ENCODE measurements at places on chromosomes 1 and 21.

GRCh38 chr1:116540088-116540487 lies 30.7 kb downstream of the CD58 start:
- DNase-seq, result no peak

DNA sequence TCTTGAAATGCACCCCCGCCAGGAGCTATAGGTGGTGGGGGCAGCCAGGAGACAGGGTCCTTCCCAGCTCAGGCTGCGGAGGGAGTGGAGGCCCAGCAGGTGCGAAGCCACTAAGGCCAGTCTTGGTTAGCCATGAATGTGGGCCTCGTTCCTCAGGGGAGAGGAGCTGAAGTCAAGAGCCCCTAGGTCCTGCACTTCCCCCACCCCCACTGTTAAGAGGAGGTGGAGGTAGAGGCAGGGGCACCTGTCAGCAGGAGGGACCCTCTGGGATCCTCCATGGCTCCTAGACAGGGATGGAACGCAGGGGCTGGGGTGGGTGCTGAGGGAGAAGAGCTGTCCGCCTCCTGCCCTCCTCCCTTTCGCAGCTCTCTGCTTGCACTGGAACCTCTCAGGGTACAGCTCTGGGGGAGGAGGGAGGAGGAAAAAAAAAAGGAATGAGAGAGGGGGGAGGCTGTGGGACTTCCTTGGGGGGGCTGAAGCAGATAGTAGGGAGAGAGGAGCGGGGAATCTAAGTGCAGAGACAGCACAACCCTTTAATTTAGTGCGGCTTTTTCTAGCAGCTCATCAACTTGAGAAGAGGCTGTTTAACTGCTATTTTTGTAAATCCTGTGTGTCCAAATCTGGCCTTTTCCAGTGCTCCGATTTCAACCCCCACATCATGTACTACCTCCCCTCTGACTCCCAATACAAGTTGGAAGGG lies 37.0 kb downstream of the MATN1 start:
- DNase-seq, result no peak

- no peak for DNase-seq
Measured at GRCh38 chr1:216766633-216767327, 43.6 kb upstream of the ESRRG start.

GRCh38 chr1:33171977-33172813 lies 9.6 kb downstream of the TRIM62 start:
- DNase-seq, result no peak

GRCh38 chr21:45859762-45860357 lies 121.7 kb upstream of the COL6A1 start:
- no peak for DNase-seq

DNA sequence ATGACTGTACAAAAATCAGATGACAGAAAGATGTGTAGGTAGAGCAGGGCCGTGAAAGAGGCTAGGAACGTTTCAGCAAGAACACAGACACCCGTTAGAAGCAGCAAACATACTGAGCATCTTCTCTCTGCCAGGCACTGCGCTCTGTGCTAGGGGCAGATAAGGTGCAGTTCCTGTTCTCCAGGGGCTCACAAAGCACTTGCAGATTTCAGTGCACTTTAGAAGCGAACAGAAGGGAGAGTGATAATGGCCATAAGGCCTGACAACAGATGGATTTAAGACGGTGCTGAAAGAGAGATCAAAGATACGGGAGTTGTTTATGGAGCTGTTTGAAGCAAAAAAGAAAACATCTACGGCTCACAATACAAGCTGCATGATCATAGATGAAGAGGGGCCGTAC lies 200.3 kb upstream of the FOXD3 start:
- DNase-seq, result no peak

DNA sequence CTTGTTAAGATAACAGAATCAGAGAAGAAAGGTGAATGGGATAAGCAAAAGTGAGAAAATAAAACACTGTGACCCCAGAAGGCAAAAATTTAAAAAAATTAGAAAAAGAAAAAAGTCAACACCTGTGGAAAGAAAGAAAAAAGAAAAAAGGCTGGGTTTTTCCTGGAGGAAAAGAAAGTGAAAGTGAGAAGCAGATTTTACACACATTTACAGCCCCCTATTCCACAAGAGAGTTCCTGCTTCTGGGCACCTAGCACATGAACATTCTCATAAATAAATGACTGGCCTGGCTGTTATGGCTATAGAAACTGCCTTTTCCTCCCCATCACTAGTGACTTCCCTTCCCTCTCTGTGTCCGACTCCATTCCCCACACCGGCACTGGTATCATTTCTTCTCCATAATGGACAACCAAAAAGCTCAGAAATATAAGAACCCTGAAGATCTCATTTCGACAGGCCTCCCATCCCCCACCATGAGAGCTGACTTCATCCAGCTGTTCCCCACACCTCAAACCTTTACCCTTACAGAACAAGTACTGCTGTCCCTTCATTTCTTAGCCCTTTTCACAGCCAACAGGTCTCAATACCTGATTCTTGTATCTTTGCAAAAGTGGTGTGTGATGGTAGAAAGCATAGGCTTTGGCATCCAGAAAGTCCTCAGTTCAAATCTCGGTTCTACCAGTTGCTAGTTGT lies 12.6 kb downstream of the MTF1 start:
- DNase-seq, result no peak

DNA sequence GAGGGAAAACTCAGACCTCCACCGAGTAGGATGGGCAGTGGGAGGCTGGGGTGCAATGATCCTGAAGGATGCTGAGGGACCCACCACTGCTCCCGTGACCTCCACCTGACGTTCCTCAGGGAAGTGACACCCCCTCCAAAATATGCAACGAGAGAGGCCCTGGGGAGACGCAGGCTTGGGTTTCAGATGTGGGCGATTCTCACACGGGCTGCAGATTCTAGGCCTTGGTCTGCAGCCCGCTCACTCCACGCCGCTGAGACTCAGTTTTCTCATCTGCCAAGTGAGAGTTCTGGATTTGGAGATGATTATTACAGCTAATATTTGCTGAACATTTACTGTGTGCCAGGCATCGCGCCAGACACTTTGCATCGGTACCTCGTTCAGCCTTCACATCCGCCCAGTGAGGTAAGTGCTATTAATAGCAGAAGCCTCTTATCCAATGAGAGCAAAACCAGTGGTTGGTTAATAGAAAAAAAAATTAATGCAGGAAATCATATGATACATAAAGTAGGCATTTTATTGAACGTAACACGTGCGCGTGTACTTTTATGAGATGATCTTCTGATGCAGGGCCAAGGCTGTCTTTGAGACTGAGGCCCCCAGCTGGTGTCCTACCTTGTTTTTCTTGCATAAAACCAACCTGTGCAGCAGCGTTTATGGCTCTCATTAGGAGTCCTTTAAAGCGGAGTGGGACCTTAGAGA lies 102.0 kb upstream of the RUNX3 start:
- no peak for DNase-seq

DNA sequence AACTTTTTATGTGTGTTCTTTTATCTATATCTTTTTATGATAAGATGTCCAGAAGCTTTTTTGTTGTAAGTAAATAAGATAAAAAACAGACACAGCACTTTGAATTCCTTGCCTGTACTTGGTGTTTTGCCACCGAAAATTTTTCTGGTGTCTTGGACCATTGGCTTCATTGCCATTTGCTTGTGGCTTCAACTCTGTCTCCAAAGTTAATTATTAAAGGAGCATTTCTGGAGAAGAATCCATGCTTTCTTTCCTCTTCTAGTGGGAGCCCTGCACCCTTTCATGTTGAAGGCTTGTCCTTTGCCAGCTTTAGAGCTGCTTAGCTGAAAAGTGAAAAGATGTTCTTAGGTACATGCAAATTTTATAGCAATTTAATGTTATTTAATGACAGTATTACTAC lies 112.2 kb downstream of the DYRK1A start:
- DNase-seq, result no peak

GRCh38 chr1:241440904-241441303 lies 78.7 kb downstream of the FH start:
- DNase-seq, result no peak

DNA sequence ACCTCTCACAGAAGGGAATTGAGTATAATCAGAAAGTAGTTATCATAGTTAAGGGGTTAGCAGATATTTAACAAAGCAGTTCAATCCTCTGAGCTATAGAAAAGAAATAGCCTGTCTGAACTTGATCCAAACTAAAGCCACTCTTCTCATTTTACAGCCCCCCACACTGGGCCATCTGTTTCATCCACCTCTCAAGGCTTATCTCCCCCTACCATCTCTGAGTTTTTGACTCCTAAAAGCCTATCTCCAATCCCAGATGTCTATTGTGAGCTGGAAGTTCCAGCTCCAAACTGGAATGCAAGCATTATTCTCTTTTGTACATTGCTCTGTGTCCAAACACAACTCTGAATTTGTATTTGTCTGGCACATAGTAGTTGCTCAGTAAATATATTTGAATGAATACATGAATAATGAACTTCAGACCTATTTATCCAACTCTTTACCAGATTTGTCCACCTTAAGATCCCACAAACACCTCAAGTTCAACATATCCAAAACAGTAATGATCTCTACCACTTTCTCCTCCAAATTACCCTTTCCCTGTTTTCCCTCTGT lies 98.1 kb downstream of the PLPP3 start:
- DNase-seq, result no peak

DNA sequence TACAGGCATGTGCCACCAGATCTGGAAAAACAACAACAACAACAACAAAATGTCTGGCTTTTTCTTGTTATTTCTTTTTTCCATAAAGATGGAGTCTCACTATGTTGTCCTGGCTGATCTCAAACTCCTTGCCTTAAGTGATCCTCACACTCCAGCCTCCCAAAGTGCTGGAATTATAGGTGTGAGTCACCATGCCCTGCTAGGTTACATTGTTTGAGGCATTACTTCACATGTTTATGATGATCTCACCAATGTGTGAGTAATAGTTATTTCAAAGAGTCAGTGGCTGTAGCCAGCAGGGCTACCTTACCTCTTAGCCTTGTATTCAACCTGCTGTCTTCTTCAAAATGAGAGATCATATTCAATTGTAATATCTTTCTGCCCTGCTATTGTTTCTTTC lies 445.7 kb downstream of the AMY1C start:
- no peak for DNase-seq

DNA sequence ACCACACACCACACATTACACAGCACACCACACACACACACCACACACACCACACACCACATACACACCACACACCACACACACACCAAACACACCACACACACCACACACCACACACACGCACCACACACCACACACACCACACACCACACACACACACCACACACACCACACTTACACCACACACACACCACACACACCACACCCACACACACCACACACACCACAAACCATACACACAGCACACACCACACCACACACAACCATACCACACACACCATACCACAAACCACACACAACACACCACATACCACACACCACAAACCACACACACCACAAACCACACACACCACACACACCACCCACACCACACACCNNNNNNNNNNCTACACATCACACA lies 40.9 kb upstream of the SIK1 start:
- no peak for DNase-seq

GRCh38 chr21:42418886-42419285 lies 15.2 kb downstream of the UBASH3A start:
- no peak for DNase-seq

DNA sequence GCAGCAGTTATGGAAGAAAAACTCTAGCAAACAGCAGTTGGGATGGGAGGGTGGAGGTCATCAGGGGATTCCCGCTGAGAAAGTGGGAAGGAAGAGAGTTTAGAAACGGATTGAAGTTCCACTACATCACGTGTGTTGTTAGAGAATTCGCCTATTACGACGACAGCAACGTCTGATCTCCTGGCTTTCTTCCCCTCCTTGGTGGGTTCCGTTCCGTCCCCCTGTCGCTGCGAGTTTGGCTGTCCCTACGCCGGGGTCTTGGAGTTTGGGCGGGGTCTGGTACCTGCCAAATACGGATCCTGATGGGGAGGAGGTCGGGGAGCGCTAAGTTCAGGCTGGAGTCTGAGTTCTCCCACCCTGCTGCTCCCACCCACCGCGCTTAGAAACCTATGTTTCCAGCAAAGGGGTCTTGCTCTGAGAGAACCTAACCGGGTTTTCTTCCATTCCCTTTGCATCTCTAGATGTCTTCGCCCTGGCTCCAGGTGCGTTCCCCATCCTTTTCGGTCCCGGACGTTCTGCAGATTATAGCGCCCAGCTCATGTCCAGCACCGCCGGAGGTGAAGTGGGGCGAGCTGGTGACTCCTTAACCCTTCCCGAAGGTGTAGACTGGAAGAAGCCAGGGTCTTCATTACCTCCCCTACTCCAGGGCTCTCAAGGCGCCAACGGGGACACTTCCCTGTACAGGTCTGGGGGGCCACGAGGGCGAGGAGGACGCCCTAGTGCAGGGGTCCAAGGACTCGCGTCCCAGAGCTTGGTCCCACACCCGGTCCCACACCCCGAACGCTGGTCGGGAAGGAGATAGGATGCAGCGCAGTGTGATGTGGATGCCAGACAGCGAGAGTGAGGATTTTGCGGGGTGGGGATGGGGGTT lies 641 bp upstream of the KCNK2 start:
- no peak for DNase-seq

DNA sequence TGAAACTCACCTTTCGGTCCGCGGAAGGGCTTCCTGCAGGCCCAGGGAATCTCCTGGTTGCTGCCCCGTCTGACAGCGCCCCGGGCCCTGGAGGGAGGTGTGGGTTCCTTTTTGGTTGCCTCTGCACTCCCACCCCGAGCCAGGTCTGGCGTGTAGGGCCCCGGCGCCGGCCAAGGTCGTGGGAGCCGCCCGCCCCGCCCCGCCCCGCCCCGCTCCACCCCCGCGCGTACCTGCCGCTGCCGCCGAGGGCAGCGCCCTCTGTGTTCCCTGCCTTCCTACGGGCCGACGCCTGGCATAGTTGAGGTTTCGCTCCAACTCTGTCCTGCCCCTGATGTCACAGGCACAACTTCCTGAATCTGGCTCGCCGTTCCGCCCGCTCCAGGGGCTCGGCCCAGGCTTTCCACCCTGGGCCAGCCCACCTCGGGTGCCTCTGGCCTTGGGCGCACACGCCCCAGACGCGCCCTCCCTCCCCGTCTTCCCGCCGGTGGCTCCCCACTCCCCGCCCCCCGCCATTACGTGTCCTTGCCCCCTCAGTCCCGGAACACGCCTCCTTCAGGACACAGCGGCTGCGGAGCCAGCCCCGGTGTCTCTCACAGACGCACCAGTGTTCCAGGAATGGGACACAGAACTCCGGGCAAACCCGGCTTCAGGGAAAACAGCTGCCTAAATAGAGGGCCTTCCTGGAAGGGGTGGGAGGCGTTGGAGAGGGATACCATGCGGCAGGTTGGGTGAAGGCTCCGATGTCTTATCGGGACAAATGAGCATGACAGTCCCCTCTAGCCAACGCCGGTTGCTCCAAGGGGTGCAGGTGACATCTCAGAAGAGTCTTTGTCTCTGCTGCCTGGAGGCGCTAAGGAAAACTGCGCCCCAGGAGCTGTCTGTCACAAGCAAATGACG lies at the start of gene KIAA0040:
KIAA0040 (minus strand) TSS at position 147 of the 897 bp plus-strand sequence. CDS start 31,763 bp downstream, outside the sequence.
- no peak for DNase-seq

Measured in NCI-H446 (cell line).